RWPE1 (cell line): ENCODE measurements at places on chromosomes 6 and 20.

DNA sequence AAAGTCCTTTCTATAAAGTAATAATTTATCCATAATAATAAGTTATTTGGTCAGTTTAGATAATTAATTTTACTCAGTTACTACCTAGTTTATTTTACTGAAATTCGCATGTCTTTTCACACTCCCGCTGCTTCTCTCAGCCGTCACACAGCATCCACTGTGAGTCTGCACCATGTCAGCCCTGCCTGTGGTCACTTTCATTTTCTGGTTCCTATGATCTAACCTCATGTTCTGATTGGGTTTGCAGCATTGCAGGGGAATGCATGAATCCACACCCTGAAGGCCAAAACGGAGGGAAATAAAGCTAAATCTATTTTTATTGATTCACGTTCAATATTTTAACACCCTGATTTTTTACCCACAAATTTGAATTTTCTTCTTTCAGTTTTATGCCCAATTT, 47.4 kb downstream of the PDE10A start:
- DNase-seq: no peak

GRCh38 chr20:59824711-59825562, 108.5 kb downstream of the SYCP2 start:
- no peak for DNase-seq

GRCh38 chr6:113121571-113121970, 735.6 kb upstream of the MARCKS start:
- no peak for DNase-seq

DNA sequence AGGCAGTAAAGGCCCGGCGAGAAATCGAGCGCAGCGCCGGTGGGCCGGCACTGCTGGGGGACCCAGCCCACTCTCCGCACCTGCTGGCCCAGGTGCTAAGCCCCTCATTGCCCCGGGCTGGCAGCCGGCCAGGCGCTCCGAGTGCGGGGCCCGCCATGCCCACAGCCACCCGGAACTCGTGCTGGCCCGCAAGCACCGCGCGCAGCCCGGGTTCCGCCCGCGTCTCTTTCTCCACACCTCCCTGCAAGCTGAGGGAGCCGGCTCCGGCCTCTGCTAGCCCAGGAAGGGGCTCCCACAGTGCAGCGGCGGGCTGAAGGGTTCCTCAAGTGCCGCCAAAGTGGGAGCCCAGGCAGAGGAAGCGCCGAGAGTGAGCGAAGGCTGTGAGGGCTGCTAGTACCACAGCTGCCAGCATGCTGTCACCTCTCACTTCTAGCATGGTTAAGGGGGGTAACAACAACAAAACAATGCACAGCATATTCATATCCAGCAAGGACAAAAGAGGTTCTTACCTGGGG, 11.3 kb upstream of the GMPR start:
- no peak for DNase-seq

- no peak for DNase-seq
These were observed 9.1 kb downstream of the CHRNA4 start for GRCh38 chr20:63351811-63352591.

GRCh38 chr20:63941282-63942081, 14.7 kb downstream of the UCKL1 start:
- peak; percentile 99 for DNase-seq

DNA sequence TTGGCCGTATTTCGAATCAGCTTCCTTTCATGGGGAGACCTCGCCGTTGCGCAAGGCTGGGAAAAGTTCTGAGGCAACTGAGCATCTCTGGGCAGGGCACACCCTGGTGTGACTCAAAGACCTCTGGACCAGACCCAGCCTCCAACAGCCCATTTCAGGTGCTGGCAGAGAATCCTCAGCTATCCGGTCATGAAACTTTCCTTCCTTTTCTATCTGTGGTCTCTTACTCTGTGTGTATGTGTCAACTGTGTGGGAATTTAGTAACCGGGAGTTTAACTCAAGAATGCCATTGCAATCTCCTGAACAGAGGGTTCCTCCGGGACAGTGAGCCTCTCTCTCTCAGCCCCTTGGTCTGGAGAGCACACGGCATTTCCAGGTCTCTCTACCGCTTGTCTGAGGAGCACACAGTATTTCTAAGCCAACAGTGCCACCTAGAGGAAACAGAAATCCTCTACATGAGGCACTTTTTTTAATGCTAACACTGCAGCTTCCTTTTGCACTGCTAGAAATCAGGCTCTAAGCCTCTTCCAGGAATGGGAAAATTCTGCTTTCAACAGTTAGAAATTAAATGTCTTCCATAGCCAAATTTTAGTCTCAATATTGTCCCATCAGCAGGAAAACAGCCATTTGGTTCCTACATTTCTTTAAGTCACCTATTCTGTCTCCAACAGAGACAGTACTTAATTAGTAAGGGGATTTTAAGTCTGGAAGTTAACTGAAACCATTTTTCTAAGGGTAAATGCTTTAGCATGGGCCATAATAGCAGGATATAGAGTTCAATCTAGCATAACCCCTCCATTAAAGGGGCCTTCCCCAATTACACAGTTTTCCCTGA, 32.7 kb downstream of the PLN start:
- DNase-seq: peak; percentile 47

DNA sequence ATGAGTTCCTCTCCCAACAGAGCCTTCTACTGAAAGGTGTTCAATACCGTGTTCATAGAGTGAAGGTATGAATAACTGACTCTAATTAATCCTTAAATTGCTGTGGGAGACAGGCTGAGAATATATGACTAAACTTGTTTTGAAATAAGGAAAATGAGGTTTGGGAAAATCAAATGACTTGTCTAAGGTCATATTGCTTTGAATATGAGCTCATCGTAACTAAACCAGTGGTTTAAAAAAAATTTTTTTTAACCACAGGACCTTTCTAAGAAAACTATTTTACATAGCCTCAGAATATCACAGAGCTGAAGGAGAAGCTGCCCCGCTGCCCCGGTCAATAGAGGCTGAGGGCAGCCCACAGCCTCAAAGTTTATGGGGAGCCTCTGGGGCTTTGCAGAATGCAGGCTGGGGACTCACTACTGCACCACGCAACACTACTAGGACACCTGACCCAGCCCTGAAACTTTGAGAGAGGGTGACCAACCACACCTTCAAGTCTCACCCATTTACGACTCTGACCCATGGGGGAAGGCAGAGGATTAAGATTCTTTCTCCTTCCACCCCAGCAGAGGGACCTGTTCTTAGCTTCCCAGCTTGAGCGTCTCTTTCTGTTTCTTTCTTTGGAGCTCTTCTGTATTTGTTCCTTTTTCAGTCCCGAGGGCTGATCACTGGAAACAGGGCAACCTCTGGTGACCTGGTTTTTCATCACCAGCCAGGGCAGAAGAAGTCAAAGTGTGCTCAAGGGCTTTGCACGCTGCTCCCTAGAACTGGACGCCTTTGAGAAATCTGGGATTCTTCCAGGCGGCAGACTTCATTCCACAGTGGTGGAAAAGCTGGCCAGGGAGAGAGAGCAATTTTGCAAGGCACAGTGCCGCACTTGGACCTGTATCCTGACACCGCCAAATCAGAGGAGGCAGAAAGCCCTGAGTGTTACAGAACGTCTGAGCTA, 220.2 kb downstream of the ATXN1 start:
- DNase-seq: no peak

DNA sequence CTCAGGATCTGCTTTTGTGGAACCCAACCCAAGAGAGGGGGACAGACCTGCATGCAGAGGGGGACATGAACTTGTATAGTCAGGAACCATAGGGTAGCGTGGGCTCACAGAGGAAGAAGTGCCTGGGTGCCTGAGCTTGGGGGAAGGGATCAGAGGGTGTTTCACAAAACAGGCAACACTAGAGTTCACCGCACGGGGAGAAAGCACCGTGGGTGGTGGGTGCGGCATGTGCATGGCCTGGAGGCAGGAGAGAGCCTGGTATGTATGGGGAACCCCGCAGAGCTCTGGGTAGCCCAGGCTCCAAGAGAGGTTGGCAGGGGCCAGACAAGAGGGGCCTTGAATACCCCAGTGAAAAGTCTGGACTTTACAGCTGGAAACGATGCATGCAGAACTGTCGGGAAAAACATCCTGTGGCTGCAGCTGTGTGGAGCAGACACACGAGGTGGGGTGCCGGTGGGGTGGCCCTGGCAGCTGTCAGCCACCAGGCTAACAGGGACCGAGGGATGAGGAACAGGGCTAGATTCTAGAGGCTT, 6.7 kb upstream of the EMILIN3 start:
- DNase-seq: no peak

- no peak for DNase-seq
These were observed 167.9 kb downstream of the PREX1 start for GRCh38 chr20:48659858-48660257.

DNA sequence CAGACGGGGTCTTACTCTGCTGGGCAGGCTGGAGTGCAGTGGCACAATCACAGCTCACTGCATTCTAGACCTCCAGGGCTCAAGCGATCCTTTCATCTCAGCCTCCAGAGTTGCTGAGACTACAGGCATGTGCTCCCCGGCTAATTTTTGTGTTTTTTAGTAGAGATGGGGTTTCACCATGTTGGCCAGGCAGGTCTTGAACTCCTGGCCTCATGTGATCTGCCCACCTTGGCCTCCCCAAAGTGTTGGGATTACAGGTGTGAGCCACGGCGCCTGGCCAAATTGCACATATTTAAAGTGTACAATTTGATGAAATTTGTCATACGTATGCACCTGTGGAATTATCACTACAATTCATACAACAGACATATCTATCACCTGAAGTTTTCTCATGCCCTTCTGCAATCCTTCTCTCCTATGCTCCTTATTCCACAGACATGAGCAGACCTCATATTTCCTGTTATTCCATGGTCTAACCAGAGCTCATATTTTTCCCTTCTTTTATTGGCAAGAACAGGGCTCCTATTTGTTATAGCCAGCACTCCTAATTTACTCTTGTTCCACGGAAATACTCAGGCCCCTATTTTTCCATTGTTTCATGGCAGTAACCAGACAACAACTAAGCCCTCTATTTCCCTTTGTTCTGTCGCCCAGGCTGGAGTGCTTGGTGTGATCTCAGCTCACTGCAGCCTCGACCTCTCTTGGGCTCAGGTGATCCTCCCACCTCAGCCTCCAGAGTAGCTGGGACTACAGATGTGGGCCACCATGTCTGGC, 2.2 kb upstream of the CSTL1 start:
- no peak for DNase-seq

DNA sequence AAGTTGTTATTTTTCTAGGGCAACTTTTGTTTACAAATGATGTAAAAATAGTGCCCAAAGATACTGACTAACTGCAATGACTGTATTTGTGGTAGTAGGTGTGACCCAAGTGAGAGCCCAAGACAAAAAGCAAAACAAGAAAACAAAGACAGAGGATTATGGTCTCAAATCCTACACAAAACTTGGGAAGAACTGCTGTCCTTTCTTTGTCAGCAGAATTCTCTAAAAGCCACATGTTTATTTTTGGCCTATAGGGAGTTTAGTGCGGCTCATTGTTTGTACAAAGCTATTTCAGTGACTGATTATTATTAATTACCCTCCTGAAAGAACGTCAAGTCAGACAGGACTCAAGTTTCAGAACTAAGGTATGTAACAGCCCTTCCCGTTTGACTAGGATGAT, 509.2 kb upstream of the SLC35B3 start:
- DNase-seq: no peak

- no peak for DNase-seq
These were observed 12.2 kb downstream of the PPARD start for GRCh38 chr6:35354361-35355135.

- DNase-seq: no peak
These were observed 59.0 kb downstream of the SLC23A2 start for GRCh38 chr20:4942331-4942730.

GRCh38 chr6:168032005-168032760, 34.7 kb downstream of the KIF25 start:
- peak; percentile 40 for DNase-seq

DNA sequence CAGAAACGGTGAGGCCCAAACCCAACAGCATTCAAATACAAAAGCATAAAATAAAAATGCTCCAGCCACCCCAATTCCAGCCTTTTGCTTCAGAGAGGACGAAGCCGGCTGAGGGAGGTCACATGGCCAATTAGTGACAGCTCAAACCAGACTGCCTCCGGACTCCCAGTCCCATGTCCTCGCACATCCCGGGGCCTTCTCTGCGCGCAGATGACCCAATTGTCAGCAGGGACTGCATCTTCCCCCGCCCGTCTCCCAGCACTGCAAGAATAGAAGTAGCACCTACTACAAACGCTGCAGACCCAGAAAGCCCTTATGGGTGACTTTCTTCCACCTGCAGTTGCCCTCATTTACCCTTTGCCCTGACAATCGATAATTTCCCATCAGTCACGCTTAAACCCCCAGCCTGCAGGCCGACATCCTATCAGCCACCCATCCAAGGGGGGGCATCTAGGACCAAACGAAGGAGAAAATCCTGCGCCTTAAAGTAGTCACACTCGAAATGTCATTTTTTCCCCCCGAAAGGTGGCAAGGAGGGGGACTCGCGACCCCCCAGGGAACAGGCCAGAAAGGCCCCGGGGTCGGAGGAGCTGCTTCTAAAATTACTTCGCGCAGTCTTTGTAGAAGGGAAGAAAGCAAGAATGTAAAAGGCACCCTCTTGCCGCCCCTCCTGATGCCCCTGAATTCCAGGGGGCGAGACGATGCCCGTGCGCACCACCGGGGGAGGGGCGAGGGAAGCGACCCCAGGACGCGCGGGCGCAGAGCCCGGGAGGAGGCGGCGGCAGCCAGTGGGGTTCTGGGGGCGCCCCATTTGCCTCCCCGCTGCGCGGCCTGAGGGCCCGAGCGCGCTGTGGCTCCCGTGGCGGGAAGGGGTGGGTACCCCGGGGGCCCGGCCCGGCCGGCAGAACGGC, 792 bp downstream of the SLC23A2 start:
- no peak for DNase-seq

DNA sequence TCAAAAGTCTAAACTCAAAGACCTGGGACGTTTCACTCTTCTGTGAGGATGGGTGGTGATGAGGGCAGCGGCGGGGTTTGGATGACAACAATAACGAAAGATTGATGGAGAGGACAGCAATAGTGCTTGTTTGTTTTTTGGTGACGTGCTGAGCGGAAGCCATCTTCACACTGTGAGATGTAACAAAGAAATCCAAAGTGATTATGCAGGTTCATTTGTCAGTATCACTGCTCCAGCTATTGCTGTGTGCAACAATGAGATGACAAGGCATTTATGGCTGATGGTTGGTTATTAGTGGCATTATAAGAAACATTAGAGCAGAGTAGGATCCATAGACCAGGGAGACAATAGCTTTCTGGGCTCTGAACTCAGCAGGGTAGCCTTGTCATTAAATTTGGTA, 306.7 kb downstream of the RNF144B start:
- DNase-seq: no peak

DNA sequence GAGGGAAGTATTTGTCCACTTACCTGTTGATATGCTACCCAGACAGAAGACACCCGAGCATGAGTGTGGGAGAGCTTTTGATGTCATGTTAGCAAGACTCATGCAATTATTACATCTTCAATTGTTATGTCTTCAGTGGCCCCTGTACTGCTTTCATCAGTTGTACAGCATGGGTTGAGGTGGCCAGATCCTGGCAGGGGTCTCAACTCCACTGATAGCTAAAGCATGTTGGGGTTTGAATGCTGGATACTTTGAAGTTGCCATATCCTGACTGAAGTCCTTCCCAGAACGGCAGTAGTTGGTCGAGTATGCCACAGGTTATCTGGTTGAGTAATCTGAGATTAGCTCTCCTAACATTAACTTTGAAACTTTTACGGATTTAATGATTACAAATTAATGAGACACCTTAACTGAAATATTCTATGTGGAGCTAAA, 46.7 kb downstream of the LRRN4 start:
- no peak for DNase-seq
